Stimulated activated CD4-positive, alpha-beta T cell treated with anti-CD3 and anti-CD28 coated beads, Interleukin-1b, Interleukin-23, amount 100 ng/mL, for 4 hours (primary cell): ENCODE measurements at places on chromosomes 6 and 20.

DNA sequence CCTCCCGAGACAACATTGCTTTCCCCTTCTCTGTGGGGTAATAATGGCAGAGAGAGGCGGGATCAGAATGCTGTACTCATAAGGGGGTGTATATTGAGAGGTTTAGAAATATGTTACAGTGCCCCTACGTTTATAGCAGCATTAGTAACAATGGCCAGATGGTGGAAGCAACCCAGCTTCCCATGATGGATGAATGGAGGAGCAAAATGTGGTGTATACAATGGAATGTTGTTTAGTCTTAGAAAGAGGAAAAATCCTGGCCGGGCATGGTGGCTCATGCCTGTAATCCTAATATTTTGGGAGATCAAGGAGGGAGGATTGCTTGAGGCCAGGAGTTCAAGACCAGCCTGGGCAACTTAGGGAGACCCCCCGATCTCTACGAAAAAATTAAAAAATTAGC, 12.9 kb downstream of the BANF2 start:
- no peak for DNase-seq

- DNase-seq = no peak
These were observed 2.4 kb upstream of the KCNK5 start for GRCh38 chr6:39231521-39232243.

- no peak for DNase-seq
These were observed 62.2 kb upstream of the CLDN20 start for GRCh38 chr6:155201461-155202226.

GRCh38 chr6:138526822-138527235, 27.5 kb upstream of the NHSL1 start:
- DNase-seq = no peak

DNA sequence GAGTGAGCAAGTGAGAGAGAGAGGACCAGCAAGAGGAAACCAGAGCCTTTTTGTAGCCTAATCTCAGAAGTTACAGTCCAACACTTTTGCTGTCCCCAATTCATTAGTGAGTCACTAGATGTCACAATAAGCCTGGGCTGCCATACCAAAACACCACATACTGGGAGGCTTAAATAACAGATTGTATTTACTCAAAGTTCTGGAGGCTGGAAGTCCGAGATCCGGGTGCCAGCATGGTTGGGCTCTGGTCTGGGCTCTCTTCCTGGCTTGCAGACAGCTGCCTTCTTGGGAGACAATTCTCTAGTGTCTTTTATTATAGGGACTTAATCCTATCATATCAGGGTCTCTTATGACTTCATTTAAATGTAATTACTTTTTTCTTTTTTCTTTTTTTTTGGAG, 50.7 kb upstream of the FERMT1 start:
- DNase-seq = no peak

- DNase-seq = no peak
These were observed 95.4 kb upstream of the NKX2-2 start for GRCh38 chr20:21609221-21609620.

- no peak for DNase-seq
These were observed 93.1 kb upstream of the HEY2 start for GRCh38 chr6:125656287-125656870.

- DNase-seq = no peak
These were observed 704.8 kb upstream of the SLC35B3 start for GRCh38 chr6:9140172-9140571.

DNA sequence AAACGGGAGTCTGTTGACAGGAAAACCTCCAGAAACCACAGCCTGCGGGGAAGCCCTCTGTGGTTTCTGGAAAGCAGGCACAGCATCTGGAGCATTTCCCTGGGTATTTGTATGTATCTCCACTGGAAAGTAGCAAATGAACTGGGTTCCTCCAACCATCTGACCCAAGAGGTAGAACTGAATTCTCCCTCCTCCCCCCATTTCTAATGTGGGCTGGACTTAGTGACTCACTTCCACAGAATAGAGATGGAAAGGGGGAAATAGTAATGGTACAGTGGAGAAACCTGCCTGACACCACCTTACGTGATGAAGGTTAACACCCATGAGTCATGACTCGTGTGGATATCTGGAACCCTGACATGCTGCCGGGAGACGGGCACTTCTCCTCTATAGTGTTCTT, 51.9 kb upstream of the XRN2 start:
- no peak for DNase-seq

DNA sequence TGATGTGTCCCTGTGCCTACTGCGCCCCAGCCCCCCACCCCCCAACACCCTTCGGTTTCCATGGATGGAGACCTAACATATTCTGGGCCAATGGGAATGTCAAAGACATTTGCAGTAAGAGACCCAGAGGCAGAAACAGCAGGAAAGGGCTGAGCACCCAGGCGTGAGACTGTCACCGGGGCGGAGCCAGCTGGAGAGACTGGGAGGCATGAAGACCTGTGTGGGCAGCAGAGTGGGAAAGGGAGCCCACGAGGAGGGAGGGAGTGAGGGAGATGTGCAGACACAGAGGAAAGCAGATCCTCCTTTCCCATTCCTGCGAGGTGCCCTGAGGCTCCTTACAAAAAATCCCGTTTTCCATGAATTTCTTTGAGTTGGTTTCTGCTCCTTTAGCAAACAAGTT, 150.2 kb downstream of the FOXC1 start:
- DNase-seq = no peak

DNA sequence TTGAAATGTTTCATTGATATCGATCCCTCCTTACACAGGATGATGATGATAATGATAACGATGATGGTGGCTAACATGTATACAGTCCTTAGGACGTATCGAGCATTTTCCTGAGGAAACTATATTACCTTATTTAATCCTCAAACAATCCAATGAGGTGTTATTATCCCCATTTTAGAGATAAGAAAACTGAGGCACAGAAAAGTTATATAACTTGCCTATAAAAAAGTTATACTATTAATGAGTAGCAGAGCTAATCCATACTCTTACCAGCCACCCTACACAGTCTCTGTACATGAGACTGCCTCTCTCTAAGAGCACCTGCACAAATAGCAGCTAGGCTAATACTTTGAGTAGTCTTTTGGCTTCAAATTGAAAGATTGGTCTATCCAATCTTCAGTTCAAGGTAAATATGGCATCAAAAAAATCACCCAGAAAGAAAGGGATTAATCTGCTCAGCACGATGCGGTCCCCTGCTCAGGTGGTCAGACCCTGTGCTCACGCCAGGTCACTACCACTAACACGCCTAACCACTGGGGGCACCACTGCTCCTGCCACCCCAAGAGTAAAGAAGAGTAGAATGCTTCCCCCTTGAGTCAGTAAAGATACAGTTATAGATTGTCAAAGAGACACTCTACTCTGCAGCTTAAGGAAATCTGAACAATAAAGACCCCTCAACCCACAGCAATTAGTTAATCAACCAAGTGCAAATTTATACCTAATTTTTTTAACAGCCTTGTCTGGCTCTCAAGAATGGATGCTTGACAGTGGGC, 15.0 kb downstream of the GABBR1 start:
- no peak for DNase-seq

GRCh38 chr6:166306378-166307081, 1.7 kb downstream of the PRR18 start:
- no peak for DNase-seq

- no peak for DNase-seq
These were observed 397.4 kb upstream of the PLCB4 start for GRCh38 chr20:8671370-8671961.

DNA sequence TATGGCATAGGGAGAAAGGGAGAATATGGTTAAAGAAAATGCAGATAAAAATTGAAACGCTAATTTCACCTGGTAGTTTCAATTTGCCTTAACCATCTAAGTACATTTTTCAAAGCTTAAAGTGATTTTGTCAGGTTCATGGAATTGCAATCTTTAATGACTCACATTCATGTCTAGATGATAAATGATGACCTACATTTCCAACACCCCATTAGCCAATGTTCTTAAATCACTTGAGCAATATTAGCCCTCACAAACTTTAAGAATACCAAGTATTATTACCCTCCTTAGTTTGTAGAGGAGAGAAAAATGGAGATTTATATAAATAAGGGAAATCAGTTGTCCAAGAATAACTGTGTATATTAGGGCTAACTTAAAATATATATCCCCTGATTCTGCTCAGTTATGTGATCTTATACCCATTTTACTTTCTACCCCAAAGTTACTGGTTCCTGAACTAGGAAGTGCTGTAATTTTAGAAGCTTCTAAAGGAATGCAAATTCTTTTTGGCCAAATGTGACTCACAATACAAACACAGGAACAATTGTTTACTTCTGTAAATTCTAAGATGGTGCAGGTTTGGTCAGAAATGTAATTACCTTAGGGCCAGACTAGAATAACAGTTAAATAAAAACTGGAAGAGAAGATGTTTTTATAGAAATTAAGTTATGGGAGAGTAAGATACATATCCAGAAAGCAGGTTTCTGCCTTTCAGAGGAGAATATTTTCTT, 34.5 kb downstream of the TPBG start:
- DNase-seq = no peak

- DNase-seq = no peak
These were observed 224.5 kb upstream of the AGPAT4 start for GRCh38 chr6:161498359-161498758.

- no peak for DNase-seq
These were observed 26.6 kb upstream of the ILRUN start for GRCh38 chr6:34723203-34723602.

DNA sequence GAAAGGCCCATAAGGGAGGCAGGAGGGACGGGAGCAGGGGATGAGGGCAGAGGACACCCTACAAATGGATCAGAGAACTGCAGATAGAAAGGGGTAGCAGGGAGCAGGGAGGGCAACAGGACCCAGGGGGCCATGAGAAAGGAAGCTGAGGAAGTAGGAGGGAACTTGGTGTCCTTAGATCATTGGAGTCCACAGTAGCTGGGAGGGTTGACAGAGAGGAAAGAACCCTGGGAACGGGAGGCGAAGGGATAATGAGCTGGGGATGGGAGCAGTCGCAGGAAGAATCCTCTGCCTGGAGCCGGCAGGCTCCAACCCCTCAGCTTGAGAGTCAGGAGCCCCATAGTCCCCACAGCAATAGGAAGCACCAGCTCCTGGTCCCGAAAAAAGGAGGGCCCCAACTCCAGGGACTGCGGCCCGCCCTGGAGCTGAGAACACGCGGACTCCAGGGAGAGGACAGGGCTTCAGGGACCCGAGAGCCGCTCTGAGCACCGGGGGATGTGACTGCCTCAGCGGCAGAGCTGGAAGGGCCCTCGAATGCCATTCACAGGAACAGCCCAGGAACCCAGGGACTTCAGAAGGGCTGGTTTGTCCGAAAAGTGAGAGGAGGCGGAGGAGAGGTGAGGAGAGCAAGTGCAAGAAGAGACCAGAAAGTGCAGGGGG, 32.7 kb downstream of the HLA-A start:
- DNase-seq = no peak

DNA sequence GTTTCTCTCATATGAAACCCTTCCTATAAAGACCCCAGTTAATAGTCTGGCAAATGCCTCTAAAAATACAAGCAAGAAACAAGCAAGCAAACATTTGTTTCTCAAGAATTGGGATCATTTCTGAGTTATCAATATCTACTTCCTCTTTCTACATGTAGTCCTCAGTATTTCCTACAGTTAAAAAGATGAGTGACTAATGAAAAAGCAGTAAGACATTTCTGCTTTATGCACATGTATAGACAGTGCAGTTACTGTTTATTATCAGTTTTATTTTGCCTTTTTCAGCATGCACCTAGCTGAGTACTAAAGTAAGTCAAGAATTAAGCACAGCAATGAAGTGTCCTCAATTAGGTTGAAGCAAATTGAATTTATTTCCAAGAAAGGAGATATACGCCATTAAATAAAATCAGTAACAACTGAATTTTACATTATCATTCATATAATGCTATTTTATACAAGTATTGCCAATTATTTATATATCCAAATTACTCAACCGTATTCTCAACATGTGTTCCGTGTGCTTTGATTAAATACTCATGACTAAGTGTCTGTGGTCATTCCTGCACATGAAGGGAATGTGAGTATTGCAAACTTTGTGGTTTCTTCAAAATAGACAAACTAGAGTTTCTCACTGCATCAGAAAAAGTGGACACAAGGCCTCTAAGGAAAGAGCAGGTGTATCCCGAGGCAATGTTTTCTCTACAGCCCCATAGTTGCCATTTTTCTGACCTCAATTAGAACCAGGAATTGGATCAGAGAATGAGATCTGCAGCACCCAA, 159.3 kb upstream of the MARCKS start:
- DNase-seq = no peak

- DNase-seq = peak; percentile 35
These were observed 512.8 kb upstream of the JARID2 start for GRCh38 chr6:14732844-14733757.

DNA sequence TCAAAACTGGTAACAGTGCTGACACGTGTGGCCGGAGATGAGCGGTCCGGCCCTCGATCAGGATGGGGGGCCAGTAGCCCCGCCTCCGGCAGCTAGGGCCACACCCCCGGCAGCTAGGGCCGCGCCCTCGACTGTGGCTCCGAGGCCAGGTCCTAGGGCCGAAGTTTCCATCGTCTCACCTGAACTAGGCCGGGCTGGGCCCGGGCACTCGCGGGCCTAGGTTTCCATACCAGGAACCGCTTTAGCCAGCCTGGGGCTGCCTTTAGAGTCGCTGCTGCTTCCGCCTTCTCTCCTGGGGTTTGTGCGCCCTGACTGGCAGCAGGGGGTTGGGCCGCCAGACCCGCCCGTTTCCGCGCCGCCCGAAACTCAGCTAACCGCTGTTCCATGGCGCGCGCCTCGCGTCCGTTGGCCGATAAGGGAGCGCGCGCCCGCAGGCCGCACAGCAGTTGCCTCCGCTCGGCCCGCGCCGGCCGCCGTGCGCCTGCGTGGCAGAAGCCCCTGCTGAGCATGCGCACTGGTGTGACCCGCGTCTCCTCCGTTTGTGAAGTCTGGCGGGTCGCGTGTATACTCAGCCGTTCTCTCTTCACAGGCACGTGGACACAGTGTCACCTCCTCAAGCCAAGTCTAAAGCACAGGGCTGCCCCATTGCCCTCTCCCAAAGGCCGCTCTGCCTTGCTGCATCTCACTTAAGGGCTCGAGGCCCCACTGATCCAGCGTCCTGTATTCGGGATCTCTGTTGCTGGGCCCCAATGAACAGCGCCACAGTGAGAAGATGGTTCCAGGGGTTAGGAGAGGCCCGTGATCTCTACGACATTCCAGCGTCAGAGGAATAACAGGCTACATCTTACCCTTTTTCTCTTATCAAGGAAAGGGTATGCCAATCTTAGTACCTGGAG, at the start of gene SAYSD1:
Gene SAYSD1 (minus strand): TSS at position 483 of the 896 bp plus-strand sequence. CDS start 97 bp downstream, at position 386.
- DNase-seq = peak; percentile 89

- no peak for DNase-seq
These were observed 31.8 kb downstream of the KCNK5 start for GRCh38 chr6:39197521-39197920.

GRCh38 chr6:3456898-3457709, at the start of gene SLC22A23:
Gene SLC22A23 (minus strand): TSS chr6:3457050. CDS start chr6:3456559, 491 bp downstream.
- peak; percentile 77 for DNase-seq

- no peak for DNase-seq
These were observed 26.8 kb downstream of the RALGAPA2 start for GRCh38 chr20:20685635-20686034.

- no peak for DNase-seq
These were observed 116.5 kb upstream of the BMP2 start for GRCh38 chr20:6651016-6651415.
